ENCODE measurements at places on chromosomes 2 and 18. TPM values are rescaled to one million over a fixed set of nuclear protein-coding genes. Genes with fewer than 3 reads are reported as not detected.

Gene CD28
- polyA plus RNA-seq: 3.3 TPM

Gene QPCT
- 6.6 TPM for polyA plus RNA-seq

- no peak for DNase-seq
Observed at GRCh38 chr2:186696290-186696689, 2.4 kb downstream of the FAM171B start.

DNA sequence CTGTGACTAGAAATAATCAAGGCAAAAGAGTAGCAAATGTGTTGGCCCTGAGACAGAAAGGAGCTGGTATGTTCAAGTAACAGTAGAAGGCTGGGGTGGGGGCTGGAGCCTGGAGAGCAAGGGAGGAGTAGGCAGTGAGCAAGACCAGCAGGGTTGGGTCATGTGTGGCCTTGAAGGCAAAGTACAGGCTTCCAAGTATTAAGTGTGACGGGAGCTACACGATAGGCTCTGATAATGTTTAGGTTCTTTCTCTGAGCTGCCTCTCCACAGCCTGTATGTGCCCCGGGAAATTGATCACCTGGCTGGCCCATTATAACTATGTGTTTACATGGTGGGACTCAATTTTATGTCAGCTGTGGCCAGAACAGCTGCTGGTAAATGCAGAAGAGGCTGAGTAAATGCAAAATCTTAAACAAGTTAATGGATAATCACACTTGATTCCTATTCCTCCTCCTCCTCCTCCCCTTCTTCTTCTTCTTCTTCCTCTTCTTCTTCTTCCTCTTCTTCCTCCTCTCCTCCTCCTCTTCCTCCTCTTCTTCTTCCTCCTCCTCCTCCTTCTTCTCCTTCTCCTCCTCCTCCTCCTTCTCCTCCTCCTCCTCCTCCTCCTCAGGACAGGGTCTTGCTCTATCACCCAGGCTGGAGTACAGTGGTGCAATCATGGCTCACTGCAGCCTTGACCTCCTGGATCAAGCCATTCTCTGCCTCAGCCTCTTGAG, 9.3 kb downstream of the IL1F10 start:
- DNase-seq: no peak

DNA sequence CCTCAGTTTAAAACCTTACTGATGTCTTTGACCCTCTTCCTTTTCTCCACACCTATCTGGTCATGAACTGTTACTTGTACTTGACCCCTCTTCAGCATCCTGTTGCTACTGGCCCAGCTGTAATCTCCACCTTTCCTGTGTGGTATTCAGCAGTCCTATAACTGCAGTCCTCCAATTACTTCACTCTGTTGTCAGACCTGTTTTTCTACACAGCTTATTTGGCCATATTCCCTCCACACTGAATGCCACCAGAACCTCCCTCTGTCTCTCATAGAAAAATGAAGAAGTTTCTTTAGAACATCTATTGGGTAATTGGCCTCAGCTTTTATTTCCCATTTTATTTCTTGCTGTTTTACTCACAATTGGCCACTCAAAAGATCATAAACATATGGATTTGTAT, 155.4 kb downstream of the ASXL3 start:
- DNase-seq: no peak

GRCh38 chr18:6557057-6557769, 142.5 kb upstream of the L3MBTL4 start:
- DNase-seq: no peak

Gene FTCDNL1
- 0.14 TPM for polyA plus RNA-seq

GRCh38 chr2:151098841-151099240, 162.8 kb downstream of the RBM43 start:
- DNase-seq: no peak

Data from right lung (tissue), 10 donors.